ENCODE measurements at places on chromosomes 2 and 18. TPM values are rescaled to one million over a fixed set of nuclear protein-coding genes. Genes with fewer than 3 reads are reported as not detected.

GRCh38 chr2:121129692-121130091 is 155.3 kb downstream of the TFCP2L1 start:
- H3K36me3 ChIP-seq, result no peaks in the 10 kb centered on the region

- H3K36me3 ChIP-seq, result no peaks in the 10 kb centered on the region
- H3K27me3 ChIP-seq, result peaks cover 17% of the 10 kb centered on the region
- no peak overlapping the region for H3K27ac ChIP-seq
- H3K4me1 ChIP-seq, result no peaks in the 10 kb centered on the region
- DNase-seq, result no peak
Observed at GRCh38 chr2:98359986-98360385, 13.7 kb downstream of the CNGA3 start.

DNA sequence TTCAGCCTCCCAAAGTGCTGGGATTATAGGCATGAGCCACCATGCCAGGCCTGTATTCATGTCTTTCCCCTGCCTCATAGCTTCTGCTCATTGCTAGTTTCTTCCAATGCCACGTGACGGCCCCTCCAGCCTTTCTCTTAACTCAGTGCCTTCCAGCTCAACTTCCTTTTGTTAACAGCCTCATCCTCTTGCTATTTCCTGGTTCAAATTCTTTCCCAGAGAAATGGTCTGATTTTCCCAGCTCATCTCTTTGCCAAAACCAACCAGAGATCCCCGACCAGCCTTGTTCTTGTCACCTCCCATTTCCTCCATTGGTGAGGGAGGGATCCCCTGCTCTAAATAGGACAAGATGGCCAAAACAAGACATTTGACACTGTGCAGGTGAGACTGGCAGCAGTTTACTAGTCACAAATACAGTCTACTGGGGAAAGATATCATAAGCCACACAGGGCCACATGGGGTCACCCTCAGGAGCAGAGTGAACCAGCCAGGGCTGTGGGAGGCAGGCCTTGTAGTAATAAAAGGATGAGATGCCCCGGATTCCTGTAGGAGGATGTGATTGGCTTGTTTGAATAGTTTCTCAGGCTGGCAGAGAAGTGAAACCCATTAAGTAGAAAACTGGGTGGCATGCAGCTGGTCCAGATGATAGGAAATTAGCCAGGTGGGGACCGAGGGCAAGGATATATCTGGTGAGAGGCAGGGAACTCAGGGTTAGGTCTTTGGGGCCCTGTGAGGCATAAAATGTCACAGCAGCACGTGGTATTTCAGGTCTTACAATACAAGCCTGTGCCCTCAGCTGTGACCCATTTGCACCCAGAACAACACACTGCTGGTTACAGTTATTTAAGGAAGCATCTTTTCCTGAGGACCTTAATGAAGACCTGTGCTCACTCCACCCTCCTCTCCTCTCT is 6.4 kb downstream of the CD207 start:
- peaks cover 6% of the 10 kb centered on the region for H3K27me3 ChIP-seq
- peaks cover 31% of the 10 kb centered on the region for H3K4me1 ChIP-seq
- no peak overlapping the region for H3K4me3 ChIP-seq
- peak overlapping the region; percentile 58 for H3K27ac ChIP-seq
- no peaks in the 10 kb centered on the region for H3K36me3 ChIP-seq
- peak; percentile 21 for DNase-seq

DNA sequence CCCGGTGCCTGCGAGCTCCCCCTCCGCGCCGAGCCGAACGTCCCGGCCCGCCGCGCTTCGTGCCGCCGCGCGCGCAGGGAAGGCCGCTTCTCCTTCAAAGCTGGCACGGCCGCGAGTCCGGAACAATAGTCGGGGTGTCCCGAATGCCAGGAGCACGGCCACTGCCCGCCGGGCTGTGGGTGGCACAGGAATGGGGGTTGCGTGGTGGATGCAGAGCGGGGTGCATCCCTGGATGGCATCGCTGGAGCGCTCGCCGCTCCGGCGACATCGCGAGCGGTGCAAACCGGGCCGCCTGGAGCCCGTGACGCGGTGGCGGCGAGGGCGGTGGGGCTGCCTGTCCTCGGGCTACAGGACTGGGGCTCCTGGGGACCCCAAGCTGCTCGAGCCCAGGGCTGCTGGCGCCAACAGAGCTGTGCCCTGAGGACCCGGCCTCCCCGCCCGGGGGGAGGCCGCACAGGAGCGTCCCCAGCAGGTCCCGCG is 1.1 kb upstream of the SATB2 start:
- no peaks in the 10 kb centered on the region for H3K36me3 ChIP-seq
- DNase-seq, result no peak
- H3K4me3 ChIP-seq, result peak overlapping the region; percentile 92
- H3K4me1 ChIP-seq, result peaks cover 71% of the 10 kb centered on the region

GRCh38 chr2:71748227-71748626 is 294.9 kb downstream of the DYSF start:
- H3K27me3 ChIP-seq, result no peaks in the 10 kb centered on the region
- peaks cover 39% of the 10 kb centered on the region for H3K4me1 ChIP-seq
- H3K4me3 ChIP-seq, result no peak overlapping the region
- H3K36me3 ChIP-seq, result no peaks in the 10 kb centered on the region
- DNase-seq, result peak; percentile 66

DNA sequence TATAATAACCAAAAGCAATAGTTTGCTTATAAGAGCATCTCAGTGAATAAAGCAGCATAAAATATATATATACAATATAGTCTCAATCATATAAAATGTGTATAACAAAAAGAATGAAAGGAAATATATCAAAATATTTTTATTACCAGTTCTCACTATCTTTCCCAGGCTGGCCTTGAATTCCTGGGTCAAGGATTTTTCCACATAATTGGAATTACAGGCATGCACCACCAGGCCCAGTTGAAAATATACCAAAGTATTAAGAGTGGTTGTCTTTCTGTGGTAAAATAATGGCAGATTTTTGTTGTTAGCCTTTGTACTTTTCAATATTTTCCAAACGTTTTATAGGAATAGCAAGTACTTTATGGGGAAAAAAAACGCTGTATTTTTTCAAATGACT is 8.6 kb upstream of the TLK1 start:
- DNase-seq, result no peak
- no peaks in the 10 kb centered on the region for H3K27me3 ChIP-seq
- H3K36me3 ChIP-seq, result no peaks in the 10 kb centered on the region
- H3K4me3 ChIP-seq, result no peak overlapping the region

GPBAR1 gene
- total RNA-seq, result 1.5 TPM

UGT1A6 gene
- not detected for total RNA-seq

DNA sequence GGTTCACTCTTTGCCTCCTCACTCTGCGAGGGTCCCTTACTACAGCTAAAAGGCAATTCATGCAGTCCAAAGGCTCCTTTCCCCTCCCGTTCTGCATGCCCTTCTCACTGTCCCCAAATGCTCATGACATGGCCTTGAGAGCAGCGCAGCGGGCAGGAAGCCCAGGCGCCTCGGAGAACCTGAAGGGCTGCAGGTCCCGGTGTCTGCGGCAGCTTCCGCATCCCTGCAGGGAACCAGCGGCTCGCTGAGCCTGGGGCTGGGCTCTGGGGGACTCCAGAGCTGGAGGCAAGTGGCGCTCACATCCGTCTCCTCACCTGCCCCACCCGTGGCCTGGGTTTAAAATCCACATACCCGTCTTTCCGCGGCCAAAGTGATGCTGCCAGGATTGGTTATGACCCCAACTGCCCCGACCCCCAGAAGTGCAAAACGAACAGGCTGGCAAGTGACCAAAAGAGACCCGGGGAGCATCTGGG is 462 bp upstream of the CIDEA start:
- H3K36me3 ChIP-seq, result no peaks in the 10 kb centered on the region
- no peak overlapping the region for H3K27ac ChIP-seq
- H3K27me3 ChIP-seq, result peaks cover 49% of the 10 kb centered on the region
- peak; percentile 49 for DNase-seq
- H3K4me3 ChIP-seq, result peak overlapping the region; percentile 63

PDE11A gene
- total RNA-seq, result 2.5 TPM

CD302 gene
- 17.2 TPM for total RNA-seq

DNA sequence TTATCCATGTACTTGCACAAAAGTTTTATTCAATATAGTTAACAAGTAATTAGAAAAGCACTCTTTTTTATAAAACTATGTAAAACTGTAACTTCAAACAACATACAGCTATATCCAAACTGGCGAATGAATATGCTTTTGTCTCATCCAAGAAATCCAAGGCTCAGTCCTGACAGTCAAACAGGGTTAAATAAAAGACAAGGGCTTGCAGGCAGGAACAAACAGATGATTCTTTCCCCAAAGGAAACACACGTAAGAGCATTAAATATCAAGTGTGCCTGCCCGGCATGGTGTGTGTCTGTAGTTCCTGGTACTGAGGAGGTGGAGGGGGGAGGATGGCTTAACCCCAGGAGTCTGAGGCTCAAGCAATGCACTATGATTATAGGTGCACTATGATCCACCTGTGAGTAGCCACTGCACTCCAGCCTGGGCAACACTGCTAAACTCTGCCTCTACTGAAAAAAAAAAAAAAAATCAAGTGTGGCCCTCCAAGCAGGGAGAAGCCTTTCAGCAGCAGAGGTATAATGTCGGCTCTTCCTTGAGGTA is 171.3 kb downstream of the DLGAP1 start:
- H3K27me3 ChIP-seq, result no peaks in the 10 kb centered on the region
- H3K36me3 ChIP-seq, result no peaks in the 10 kb centered on the region
- no peak overlapping the region for H3K4me3 ChIP-seq
- H3K4me1 ChIP-seq, result no peaks in the 10 kb centered on the region

- H3K4me1 ChIP-seq, result peaks cover 82% of the 10 kb centered on the region
- peak overlapping the region; percentile 49 for H3K27ac ChIP-seq
- no peak overlapping the region for H3K4me3 ChIP-seq
Observed at GRCh38 chr2:205704127-205704741, 21.9 kb downstream of the NRP2 start.

GRCh38 chr2:210839034-210839433 is 282.6 kb downstream of the CPS1 start:
- no peak overlapping the region for H3K4me3 ChIP-seq
- no peak for DNase-seq
- H3K36me3 ChIP-seq, result no peaks in the 10 kb centered on the region
- H3K27ac ChIP-seq, result no peak overlapping the region
- no peaks in the 10 kb centered on the region for H3K4me1 ChIP-seq
- H3K27me3 ChIP-seq, result no peaks in the 10 kb centered on the region

DUSP2 gene
- 0.82 TPM for total RNA-seq

SRD5A2 gene
- not detected for total RNA-seq

DNA sequence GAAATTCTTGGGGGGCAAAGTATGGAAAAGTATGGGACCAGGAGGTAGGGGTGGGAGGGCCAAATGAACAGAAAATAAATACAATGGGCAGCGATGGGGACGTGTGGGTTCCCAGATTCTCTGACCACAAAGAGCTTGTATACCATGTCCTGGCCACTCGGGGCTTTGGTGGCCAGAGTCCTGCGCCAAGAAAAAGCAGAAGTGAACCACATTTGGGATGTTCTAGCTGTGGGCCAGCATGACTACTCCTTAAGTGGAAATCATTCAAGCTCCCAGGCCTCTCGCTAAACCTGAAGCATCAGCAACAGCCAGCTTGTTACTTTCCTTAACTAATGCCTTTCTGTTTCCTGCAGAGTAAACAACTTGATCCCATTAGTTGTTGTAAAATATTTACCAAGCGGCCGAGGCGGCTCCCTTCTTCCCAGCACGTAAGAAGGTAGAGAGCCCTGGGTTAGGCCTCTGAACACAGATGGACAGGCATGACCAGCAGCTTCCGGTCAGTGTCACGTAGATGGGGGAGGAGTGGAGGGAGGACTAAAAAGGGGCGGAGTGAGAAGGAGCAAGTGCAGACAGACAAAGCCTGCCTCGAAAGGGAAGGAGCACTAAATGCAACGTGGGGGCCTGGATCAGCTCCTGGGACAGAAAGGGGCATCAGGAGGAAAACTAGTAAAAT is 88.2 kb downstream of the GALNT14 start:
- H3K4me1 ChIP-seq, result peaks cover 10% of the 10 kb centered on the region
- no peaks in the 10 kb centered on the region for H3K36me3 ChIP-seq
- H3K4me3 ChIP-seq, result no peak overlapping the region
- peaks cover 6% of the 10 kb centered on the region for H3K27me3 ChIP-seq

MRO gene
- total RNA-seq, result 3.8 TPM

- H3K36me3 ChIP-seq, result peaks cover 26% of the 10 kb centered on the region
- peak overlapping the region; percentile 71 for H3K27ac ChIP-seq
- peaks cover 24% of the 10 kb centered on the region for H3K4me1 ChIP-seq
Observed at GRCh38 chr18:70015127-70015526, 67.5 kb upstream of the CD226 start.

CYS1 gene
- total RNA-seq, result 3.3 TPM

DNA sequence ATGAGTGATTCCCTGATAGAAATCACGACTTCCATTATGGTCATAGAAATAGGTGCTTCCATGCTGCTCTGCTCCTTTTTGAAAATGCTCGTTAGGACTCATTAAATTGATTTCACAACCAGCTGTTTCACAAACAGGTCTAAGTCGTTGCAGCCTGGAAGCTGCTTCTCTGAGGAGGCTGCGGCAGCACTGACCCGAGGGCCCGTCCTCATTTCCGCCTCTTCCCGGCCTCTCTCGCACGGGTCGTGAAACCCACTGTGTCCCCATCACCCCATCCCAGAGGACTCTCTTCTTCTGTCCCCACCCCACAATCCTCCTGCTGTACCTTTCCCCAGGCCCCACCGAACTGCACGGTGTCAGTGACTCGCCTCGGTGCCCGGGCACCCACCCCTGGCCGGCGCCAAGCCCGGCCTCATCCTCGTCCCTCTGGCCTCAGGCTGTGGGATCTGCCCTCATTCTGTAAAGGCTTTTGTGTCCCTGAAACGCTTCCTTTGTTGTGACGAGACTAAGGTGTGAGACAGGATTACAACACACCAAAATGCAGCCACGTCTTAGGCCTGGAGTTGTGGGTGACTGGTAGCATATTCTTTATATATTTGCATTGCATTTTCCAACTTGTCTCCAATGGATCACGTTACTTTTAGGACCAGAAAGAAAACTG is 112.7 kb upstream of the CTDP1 start:
- no peaks in the 10 kb centered on the region for H3K36me3 ChIP-seq
- DNase-seq, result no peak
- H3K27me3 ChIP-seq, result no peaks in the 10 kb centered on the region
- peaks cover 29% of the 10 kb centered on the region for H3K4me1 ChIP-seq
- H3K27ac ChIP-seq, result peak overlapping the region; percentile 62
- H3K4me3 ChIP-seq, result no peak overlapping the region

- no peaks in the 10 kb centered on the region for H3K36me3 ChIP-seq
- no peaks in the 10 kb centered on the region for H3K4me1 ChIP-seq
- DNase-seq, result no peak
- H3K27me3 ChIP-seq, result no peaks in the 10 kb centered on the region
- H3K4me3 ChIP-seq, result no peak overlapping the region
Observed at GRCh38 chr18:25805323-25805722, 285.1 kb downstream of the SS18 start.

GRCh38 chr18:24695168-24695567 is 234.7 kb downstream of the HRH4 start:
- DNase-seq, result no peak
- no peaks in the 10 kb centered on the region for H3K27me3 ChIP-seq
- no peak overlapping the region for H3K4me3 ChIP-seq
- H3K4me1 ChIP-seq, result no peaks in the 10 kb centered on the region
- no peaks in the 10 kb centered on the region for H3K36me3 ChIP-seq

GRCh38 chr2:101750688-101751087 is 53.2 kb downstream of the MAP4K4 start:
- H3K4me3 ChIP-seq, result no peak overlapping the region
- no peaks in the 10 kb centered on the region for H3K36me3 ChIP-seq
- no peak for DNase-seq
- peaks cover 79% of the 10 kb centered on the region for H3K4me1 ChIP-seq

- H3K4me3 ChIP-seq, result no peak overlapping the region
- H3K27ac ChIP-seq, result no peak overlapping the region
- DNase-seq, result no peak
- H3K27me3 ChIP-seq, result no peaks in the 10 kb centered on the region
- no peaks in the 10 kb centered on the region for H3K4me1 ChIP-seq
Observed at GRCh38 chr2:214713080-214713830, 96.2 kb downstream of the BARD1 start.
